ENCODE measurements at places on chromosomes 4 and X.

GRCh38 chr4:84718699-84719098 is 135.8 kb downstream of the CDS1 start:
- peak; percentile 17 for DNase-seq

- DNase-seq = no peak
Measured at GRCh38 chr4:184890499-184890898, 64.7 kb upstream of the ACSL1 start.

DNA sequence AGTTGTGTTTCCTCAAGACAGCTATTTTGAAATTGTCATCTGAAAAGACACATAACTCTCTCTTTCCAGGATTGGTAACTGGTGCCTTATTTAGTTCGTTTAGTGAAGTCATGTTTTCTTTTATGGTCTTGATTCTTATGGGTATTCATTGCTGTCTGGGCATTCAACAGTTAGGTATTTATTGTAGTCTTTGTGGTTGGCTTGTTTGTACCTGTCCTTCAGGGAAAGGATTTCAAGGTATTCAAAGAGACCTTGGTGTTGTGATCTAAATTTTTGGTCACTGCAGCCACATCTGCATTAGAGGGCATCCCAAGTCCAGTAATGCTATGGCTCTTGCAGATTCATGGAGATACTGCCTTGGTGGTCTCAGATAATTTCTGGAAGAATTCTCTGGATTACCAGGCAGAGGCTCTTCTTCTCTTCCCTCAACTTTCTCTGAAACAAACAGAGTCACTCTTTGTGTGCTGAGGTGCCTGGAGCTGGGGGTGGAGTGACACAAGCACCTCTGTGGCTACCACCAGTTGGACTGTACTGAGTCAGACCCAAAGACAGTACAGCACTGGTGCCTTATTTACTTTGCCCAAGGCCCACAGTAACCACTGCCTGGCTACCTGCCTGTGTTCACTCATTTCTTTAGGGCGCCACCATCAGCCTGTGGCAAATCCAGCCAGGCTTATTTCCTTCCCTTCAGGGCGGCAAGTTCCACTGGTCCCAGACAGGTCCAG is 620.4 kb downstream of the KCNIP4 start:
- DNase-seq = no peak

- peak; percentile 64 for DNase-seq
Measured at GRCh38 chr4:40736910-40737309, 12.8 kb upstream of the NSUN7 start.

- no peak for DNase-seq
Measured at GRCh38 chr4:107780665-107781064, 44.1 kb upstream of the SGMS2 start.

DNA sequence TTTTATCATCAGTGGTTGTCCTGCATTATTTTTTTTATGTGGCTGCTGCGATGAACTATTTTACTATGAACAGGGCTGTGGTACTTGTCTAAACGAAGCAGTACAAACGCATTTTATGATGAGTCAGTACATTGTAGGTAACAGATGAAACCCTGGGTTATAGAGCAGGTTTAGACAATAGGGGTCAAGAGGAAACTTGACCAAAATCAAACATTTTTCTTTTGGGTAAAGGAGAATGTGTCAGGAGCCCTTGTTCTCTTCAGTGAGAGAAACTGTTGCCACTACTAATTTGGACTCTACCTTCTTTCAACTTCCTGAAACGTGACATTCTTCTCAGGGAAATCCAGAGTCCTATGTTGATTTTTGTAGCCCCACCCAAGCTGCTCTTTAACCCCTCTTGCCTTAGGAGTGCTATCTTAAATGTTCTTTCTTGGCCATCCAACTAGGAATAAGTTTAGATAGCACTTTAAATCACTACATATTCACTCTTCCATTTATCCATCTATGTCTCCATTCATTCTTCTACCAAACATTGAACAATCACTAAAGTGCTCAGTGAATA is 415.8 kb upstream of the NR3C2 start:
- no peak for DNase-seq

- DNase-seq = no peak
Measured at GRCh38 chr4:81666491-81666890, 194.8 kb upstream of the RASGEF1B start.

- DNase-seq = no peak
Measured at GRCh38 chr4:105843941-105844340, 51.3 kb upstream of the NPNT start.

GRCh38 chr4:182801636-182802035 is 115.5 kb downstream of the DCTD start:
- DNase-seq = no peak

DNA sequence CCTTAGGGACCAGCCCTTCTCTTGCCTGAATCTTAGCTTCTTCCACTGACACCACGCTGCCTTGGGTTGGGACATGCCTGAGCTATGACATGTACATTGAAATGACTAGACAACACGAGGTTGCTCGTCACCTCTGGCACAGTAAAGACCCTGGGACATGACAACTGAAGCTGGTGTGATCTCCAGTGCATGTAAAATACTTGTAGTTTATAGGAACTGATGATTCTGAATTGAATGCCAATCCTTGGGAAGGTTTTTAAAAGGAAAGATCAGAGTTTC is 100.7 kb upstream of the PGRMC2 start:
- DNase-seq = no peak

GRCh38 chr4:170109586-170110284 is 20.0 kb upstream of the AADAT start:
- DNase-seq = peak; percentile 13

DNA sequence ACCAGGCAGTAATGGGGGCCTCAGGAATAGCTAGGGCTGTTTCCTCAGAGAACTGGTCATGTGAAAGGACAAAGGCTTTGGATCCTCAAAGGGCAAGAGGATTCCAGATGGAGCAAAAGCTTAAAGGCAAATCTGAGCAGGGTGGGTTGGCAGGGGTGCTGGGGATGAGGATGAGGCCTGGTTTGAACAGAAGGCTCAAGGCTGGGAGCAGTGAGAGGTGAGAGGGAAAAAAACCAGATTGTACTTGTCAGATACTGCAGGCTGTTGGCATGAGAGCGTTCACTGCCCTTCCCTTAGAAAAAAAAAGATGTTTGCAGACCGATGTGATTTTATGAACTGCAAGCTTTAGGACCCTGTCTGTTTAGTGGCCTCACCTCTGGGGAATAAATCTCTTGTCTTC is 75.3 kb upstream of the PLAC1 start:
- no peak for DNase-seq

DNA sequence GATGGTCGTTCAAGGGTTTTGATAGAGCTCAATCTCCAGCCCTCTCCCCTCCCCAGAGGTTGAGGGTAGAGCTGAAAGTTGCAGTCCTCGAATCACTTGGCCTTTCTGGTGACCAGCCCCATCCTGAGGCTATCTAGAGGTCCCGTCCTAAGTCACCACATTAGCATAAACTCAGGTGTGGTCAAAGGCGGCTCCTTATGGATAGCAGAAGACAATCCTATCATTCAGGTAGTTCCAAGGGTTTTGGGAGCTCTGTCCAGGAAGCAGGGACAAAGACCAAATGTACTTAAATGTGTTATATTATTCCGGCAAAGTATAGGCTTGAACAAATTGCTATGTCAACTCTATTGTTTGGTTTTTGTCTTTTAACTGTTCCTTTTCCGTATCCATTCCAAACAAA is 30.6 kb downstream of the PDK3 start:
- no peak for DNase-seq

- no peak for DNase-seq
Measured at GRCh38 chr4:19178835-19179234, 1072.9 kb upstream of the SLIT2 start.

- DNase-seq = no peak
Measured at GRCh38 chrX:18955676-18956075, 28.2 kb downstream of the PHKA2 start.

DNA sequence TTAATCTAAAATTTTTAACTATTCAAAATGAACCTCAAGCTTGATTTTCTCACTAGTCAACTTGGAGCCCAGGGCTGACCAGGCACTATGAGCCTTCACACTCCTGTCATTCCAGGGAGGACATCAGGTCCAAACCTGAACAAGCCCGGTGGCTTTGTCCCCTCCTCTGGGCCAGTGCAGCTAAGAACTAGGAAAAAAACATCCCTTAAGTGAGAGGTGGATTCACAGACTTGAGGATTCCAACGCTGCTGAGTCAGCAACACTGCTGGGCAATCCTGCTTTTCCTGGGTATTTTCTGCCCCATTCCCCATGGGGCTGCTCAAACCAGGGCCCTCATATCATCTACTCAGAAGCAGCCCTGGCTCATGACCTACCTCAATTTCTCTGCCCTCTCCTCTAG is 4.0 kb downstream of the RNF212 start:
- no peak for DNase-seq

DNA sequence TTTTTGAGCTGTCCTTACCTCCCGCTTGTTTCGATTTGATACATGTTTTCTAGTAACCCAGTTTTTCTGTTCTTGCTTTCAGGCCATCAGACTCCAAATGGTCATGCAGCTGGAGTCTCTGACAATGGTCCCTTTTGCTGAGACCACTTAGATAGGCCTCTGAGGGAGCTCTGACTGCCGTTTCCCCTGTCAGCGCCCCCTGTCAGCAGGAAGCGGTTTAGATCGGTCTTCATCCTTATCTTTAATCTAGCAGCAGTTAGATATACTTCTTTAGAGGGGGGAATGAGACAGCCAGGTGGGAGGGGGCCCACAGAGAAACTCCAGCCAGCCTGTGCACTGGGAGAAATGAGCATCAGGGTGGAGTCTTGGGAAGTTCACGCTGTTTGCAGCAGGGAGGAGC is 457.9 kb downstream of the GPAT3 start:
- no peak for DNase-seq

GRCh38 chr4:13922873-13923645 is 295.5 kb upstream of the BOD1L1 start:
- DNase-seq = no peak

GRCh38 chr4:124278477-124278876 is 434.1 kb downstream of the ANKRD50 start:
- DNase-seq = peak; percentile 91

DNA sequence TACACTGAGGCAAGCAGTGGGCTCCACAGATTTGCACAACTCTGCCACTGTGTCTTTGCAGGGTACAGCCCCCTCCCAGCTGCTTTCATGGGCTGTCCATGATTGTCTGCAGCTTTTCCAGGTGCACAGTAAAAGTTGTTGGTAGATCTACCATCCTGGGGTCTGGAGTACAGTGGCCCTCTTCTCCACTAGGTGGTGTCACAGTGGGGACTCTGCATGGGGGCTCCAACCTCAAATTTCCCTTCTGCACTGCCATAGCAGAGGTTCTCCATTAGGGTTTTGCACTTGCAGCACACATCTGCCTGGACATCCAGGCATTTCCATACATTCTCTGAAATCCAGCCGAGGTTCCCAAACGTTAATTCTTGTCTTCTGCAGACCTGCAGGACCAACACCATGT is 1002.3 kb downstream of the FAM133A start:
- no peak for DNase-seq

DNA sequence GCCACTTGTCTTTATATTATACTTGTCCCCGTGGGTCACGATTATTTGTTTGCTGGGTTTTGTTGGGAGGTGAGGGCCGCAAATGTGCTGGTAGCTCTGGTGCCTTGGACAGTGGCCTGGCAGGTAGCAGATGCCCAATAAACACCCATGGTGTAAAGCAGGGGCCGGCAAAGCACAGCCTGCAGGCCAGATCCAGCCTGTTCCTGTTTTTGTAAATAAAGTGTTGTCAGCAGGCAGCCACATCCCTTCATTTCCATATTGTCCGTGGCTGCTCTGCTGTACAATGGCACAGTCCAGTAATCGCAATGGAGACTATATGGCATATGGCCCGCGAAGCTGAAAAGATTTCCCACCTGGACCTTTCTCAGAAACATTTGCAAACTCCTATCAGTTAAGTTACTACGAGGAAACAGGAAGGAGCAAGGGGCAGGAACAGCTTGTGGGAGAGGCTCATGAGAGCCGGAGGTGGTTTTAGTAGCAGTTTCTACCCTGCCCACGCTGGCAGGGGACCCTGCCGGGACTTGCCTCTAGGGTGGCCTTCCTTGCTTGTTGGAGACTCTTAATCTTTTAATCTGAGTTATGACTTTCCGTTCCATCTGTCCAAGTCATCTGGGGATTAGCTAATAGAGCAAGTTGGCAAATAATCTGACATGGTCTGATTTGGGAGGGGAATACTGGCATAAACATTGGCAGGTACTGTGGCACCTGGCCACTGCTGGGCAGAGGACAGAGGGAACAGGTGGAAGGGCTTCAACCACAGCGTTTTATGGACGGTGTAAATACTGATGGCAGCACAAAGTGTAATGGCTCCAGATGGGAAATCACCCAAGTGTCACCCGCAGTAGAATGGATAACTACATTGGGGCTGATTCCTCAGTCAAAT is 19.6 kb downstream of the CLCN4 start:
- DNase-seq = no peak

DNA sequence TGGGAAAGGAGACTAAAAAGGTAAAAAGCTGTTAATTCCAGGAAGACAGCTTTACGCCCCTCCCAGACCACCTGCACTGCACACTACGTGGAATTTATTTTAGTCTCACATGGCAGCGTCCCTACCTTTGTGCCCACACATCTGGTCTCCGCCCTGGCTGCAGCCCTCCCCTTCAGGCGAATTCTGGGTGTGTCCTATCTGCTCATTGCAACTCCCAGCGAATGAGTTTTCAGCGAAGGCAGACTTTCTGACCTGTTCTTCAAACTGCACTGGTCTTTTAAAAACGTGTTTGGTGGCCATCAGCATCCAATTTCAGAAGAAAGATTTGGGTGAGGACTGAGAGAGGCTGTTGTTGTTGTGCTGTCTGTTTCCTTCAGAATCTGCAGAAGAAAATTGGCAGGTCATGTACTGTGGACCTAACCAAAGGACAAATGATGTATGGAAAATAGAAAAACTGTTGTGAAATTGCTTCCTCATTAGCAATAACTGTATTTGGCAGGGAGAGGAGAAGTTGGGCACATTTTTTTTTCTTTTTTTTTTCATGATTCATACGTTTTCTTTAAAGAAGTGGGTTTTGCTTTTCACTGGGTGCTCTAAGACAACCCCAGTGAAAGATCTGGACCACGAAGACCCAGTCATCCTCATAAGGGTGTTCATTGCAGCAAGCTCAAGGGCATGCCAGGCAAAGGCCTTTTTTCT is 4.2 kb downstream of the TLR8 start:
- DNase-seq = no peak

- no peak for DNase-seq
Measured at GRCh38 chr4:15544248-15544729, 74.6 kb downstream of the CC2D2A start.

DNA sequence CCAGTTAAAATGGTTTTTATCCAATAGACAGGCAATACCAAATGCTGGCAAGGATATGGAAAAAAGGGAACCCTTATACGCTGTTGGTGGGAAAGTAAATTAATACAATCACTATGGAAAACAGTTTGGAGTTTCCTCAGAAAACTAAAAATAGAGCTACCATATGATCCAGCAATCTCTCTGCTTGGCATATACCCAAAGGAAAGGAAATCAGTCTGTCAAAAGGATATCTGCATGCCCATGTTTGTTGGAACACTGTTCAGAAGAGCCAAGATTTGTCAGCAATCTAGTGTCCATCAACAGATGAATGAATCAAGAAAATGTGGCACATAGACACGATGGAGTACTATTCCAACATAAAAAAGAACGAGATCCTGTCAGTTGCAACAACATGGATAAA is 91.0 kb upstream of the SH3RF1 start:
- no peak for DNase-seq

- no peak for DNase-seq
Measured at GRCh38 chrX:42707742-42708141, 70.2 kb downstream of the PPP1R2C start.
